ENCODE measurements at places on chromosomes 5 and 9. TPM values are rescaled to one million over a fixed set of nuclear protein-coding genes. Genes with fewer than 3 reads are reported as not detected.
A peak's percentile ranks its signal among the peaks of the same experiment; 100 is the strongest.

GRCh38 chr5:134188092-134188491, 11.3 kb upstream of the SKP1 start:
- no peak for DNase-seq

- DNase-seq = no peak
Measured at GRCh38 chr5:87347841-87348240, 64.9 kb downstream of the CCNH start.

The MAN1B1 gene
- 18.7 TPM for total RNA-seq

GRCh38 chr5:133708331-133708850, 96.0 kb upstream of the FSTL4 start:
- no peak for DNase-seq

The NR6A1 gene
- 1.8 TPM for total RNA-seq

The FOXD4L3 gene
- total RNA-seq = not detected

- no peak for DNase-seq
Measured at GRCh38 chr5:56183506-56183905, 49.6 kb downstream of the ANKRD55 start.

- DNase-seq = no peak
Measured at GRCh38 chr9:6782981-6783380, 25.2 kb downstream of the KDM4C start.

GRCh38 chr5:109590799-109591198, 98.9 kb upstream of the MAN2A1 start:
- no peak for DNase-seq

The MAN2A1 gene
- total RNA-seq = 50.1 TPM

DNA sequence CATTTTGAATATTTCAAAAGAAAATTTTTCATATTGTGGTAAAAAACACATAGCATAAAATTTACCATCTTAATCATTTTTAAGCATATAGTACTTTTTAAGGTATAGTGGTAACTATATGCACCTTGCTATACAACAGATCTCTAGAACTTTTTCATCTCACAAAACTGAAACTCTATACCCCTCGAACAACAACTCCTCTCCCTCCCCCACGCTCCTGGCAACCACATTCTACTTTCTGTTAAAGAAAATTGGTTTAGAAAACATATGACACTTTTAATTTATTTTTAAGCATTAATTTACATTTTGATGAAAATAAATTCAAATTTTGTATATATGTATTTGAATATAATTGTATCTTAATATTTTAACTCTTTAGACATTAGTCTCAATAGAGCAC, 147.2 kb upstream of the EFNA5 start:
- DNase-seq = no peak

The CCDC192 gene
- total RNA-seq = not detected

DNA sequence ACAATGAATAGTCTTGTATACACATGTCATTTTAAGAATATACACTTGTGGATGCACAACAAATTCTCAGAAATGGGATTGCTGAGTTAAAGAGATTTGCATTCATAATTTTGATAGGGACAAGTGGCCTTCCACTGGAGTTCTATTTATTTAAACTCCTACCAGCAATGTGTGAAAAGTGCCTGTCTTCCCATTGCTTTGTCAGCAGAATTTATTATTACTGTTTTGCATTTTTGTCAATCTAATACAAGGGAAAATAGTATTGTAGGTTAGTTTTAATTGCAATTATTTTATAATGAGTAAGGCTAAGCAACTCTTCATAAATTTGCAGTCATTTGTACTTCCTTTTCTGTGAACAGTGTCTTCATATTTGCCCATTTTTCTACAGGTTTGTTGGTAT, 55.0 kb downstream of the C9orf57 start:
- no peak for DNase-seq

The NEURL1B gene
- 0.57 TPM for total RNA-seq

DNA sequence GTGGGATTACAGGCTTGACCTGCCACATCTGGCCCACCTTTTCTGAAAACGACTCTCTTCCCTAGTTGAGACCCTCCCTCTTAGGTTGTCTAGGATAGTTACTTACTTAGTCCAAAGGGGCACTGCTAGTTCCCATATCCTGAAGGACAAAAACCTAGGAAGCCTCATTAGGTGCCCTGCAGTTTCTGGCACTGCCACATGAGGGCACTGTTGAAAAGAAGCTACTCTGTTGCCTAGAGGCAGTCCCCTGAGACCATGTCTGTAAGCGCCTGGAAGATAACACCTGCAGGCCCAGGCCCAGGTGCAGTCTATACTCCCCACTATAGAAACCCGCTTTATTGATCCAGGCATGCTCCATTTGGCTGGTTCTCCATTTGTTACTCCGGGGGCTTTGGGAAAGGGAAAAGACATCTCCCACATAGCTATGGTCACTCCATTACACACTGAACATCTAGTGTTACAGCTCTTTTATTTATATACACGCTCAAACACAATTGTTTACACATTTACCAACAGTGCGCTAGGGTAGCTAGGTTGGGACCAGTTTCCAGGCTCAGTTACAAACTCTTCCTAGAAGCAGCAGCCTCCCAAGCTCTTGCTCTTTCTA, 73.4 kb upstream of the PPARGC1B start:
- peak; percentile 67 for DNase-seq

GRCh38 chr5:40754381-40755092, 1.2 kb downstream of the TTC33 start:
- no peak for DNase-seq

- DNase-seq = no peak
Measured at GRCh38 chr5:83914662-83915418, 194.2 kb upstream of the HAPLN1 start.

GRCh38 chr5:108700930-108701329, 46.8 kb upstream of the FER start:
- no peak for DNase-seq

The IL33 gene
- not detected for total RNA-seq

GRCh38 chr5:53915120-53915519, 354.7 kb downstream of the NDUFS4 start:
- DNase-seq = no peak

GRCh38 chr9:73180403-73180802, 28.7 kb downstream of the ANXA1 start:
- DNase-seq = no peak

- no peak for DNase-seq
Measured at GRCh38 chr9:133612816-133613215, 3.6 kb upstream of the FAM163B start.

DNA sequence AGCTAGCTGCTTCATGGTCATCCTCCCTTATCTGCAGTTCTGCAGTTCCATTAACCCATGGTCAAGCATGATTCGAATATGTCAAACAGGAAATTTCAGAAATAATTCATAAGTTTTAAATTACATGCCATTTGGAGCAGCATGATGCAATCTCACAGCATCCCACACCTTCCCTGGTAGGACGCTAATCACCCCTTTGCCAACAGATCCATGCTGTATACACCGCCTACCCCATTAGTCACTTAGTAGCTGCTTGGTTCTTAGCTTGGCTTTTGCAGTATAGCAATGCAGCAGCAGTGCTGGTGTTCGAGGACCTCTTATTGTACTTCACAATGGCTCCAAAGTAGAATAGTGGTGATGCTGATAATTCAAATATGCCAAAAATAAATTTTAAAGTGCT, 739.7 kb upstream of the CDH9 start:
- DNase-seq = no peak

The EGR1 gene
- 20.4 TPM for total RNA-seq

Measured in activated naive CD4-positive, alpha-beta T cell treated with anti-CD3 and anti-CD28 coated beads for 36 hours (primary cell).